ENCODE measurements at places on chromosomes 4 and X.

DNA sequence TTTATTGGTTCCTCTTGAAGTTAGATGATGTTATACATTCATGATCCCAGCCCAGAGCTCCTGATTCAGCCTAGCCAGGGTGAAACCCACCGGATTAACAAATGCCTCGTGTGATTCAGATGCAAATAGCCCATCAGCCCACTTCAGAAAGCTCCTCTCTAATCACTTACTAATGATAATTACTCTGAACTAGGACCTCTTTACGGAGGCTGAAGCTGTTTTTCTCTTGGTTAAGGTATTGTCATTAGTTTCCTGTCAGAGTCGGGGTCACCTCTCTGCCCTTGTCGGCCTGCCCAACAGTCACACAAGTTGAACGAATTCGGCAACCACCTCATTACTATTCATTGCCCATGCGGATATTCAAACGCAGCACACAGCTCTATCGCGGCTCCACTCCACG is 36.6 kb downstream of the ZFP42 start:
- no peak for DNase-seq

DNA sequence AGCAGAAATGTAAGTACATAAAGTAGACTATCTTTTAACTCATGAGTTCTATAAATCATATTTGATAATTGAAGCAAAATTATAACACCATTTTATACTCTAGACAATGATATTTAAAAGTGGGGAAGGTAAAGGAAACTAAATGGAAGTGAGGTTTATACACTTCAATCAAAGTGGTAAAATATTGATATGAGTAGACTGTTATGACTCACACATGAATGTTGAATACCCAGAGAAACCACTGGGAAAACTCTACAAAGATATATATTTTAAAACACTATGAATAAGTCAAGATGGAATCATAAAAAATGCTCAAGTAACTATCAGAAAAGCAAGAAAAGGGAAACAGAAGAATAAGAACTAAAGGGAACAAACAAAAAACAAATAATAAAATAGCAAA is 8.4 kb downstream of the VSIG1 start:
- DNase-seq, result no peak

DNA sequence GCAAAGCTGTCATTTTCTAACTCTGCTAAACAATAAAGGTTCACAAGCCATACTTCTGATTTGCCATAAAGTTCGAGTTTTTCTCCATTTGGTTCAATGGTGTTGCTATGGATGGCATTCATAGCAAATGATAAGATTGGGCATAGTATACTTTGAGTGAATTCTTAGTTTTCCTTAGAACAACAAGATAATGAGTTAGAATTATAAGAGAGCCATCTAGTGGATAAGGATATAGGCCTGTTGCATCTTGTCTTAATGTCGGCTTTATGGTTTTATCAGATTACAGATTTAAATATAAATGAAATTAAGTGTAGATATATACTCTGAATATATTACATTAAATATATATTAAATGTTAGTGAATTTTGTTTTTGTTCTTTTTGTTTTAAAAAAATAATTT is 644.6 kb downstream of the IL1RAPL1 start:
- no peak for DNase-seq

DNA sequence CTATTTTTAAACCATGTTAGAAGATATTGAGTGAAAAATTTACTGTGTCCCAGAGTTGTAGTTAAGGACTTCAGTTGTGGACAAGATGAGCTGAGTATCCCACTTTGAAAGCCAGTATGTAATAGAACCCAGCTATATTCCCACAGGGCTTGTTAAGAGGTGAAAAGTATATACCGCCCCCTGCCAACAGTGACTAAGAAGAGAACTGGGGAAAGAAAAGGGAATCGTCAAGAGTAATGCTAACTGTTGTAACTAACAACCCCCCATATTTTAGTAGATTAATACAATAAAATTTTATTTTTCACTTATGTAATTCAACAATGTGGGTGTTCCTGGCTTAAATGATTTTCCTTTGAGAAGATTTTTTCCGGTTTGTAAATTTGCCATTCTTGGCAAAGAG is 250.4 kb upstream of the GIMD1 start:
- DNase-seq, result no peak

DNA sequence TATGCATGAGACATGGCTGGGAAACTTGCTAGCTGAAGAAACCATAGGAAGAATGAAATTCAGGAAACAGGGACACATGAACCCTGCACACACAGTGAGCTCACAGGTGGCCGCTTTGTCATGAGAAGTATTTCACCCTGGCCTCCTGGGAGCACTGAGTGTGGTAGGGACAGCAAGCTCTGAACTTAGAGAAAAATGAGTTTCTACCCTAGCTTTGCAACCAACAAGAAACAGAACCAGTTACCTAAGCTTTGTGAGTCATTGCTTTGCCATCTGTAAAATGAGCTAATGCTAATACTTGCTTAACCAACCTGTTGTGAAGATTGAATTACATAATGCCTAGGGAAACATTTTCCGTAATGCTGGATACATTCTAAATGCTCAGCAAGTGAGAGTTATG is 206.6 kb upstream of the HS3ST1 start:
- no peak for DNase-seq

- DNase-seq, result no peak
These were observed 6.6 kb upstream of the MAGEB17 start for GRCh38 chrX:16160729-16161128.

DNA sequence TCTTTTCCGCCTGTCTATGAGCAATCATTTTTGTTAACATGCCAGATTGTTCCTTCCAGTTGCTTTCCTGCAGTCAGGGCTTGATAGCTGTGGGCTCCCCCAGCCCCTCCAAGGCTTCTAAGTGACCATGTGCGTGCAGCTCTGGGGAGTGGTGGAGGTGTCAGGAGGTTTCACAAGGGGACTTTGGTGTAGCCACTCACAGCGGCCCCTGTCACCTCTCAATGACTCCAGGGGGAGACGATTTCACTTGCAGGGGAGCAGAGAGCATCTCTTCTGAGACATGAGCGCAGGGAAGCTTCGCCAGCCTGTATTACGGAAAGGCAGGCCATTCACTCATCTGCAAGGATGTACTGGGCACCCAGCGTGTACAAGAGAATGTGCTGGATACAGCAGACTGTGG is 3.1 kb upstream of the GPR78 start:
- DNase-seq, result no peak

GRCh38 chr4:122928930-122929329 is 6.5 kb upstream of the NUDT6 start:
- DNase-seq, result no peak

- DNase-seq, result no peak
These were observed 1080.9 kb upstream of the IGFBP7 start for GRCh38 chr4:58191109-58191508.

- no peak for DNase-seq
These were observed 41.9 kb upstream of the PDLIM3 start for GRCh38 chr4:185576962-185577950.

GRCh38 chr4:1512738-1513660 is 106.8 kb upstream of the NKX1-1 start:
- no peak for DNase-seq

DNA sequence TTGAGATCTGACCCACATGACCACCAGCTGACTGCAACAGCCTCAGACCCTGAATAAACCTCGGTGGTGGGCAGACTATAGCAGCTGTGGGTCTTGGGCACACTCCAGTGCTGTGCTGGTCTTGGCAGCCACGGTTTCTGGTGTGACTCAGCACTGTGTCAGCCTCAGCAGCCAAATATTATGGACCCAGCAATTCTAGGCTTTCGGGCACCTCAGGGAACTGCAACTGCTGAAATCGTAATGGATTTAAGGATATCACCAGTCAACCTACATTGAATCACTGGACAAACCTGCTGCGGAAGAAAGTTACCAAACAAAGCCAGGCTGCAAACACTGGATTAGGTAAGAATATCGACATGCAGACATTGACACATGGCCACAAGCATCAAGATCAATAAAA is 10.5 kb upstream of the UBE2NL start:
- no peak for DNase-seq

DNA sequence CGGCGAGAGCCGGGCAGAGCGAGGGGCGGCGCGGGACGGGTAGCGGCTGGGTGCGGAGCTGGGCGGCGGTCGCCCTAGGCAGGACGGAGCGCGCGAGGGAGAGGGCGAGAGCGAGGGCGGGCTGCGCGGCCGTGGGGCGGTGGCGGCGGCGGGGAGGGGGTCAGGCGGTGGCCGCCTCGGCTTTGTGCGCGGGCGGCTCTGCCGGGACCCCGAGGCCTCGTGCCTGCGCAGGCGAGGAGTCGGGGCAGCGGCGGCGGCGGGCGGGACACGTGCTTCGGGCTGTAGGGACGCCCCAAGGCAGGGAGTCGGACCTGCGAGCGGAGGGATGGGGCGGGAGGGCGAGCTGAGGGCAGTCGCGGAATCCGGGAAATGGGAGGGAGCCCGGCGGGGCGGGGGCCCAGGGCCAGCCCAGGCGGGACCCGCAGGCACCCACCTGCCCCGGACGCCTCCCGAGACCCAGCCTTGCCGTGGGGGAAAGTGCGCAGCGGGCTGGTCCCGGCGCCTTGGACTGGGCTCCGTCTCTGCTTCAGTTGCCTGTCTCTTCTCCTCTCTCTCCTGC is 465 bp downstream of the BMPR1B start:
- no peak for DNase-seq

DNA sequence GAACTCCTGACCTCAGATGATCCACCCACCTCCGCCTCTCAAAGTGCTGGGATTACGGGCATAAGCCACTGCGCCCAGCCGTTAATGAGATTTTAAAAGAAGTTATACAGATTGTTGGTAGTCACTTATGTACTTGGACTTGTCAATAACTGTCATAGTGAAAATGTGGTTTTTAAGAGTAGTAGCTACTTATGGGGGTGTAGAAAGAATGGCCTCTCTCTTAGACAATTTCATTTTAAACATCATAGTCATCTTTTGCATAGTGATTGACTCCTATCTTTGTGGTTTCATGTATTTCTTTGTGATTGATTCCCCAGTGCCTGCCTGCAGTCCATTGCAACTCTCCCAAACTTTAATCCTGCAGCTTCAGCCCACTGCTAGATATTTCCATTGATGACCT is 17.4 kb downstream of the FAM199X start:
- DNase-seq, result no peak

DNA sequence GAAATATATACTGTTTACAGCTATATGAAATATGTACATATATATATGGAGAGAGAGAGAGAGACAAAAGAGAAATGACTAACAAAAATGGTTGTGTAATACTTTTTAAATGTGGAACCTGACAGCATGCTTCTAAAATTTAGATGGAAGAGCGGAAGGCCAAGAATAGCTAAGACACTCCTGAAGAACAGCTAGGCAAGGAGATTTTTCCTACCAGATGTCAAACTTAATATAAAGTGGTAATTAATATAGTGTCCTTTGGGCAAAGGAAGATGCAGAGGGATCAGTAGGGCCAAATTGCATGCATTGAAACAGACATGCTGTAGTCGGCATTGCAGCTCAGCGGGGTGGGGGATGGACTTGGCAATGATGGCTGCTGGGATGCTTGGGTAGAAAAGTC is 45.2 kb downstream of the ADD1 start:
- no peak for DNase-seq

DNA sequence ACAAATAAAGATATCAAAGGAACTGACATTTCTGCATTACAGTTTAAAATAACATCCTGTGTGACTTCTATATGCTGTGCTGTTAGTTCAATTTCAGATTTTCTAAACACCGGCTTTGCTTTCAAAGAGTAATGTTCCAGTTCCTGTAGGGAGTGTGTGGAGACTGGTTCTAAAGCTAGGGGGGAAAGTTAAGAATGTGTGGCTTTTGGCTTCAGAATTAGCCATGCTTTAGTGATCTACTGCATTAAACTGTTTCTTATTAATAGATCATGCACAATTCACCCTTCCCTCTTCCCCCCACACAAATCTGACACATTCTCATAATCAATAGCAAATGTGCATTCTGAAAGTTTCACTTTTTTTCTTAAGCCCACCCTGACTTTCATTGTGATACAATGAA is 32.0 kb upstream of the DKK2 start:
- DNase-seq, result no peak

DNA sequence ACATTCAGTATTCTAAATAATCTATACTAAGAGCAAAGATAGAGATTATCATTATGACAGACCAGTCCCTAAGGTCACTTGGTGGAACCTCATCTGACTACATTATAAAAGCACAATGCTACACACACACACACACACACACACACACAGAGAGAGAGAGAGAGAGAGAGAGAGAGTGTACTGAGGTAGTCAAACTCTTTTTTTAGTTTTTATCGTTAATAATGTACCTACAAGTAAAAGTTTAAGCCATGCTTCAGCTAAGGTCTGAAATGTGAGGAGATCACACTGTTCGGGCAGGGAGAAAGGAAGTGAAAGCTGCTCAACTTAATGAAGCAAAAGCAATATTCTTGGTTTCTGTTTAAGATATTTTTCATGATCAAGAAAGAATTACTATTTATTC is 75.8 kb upstream of the CCDC160 start:
- no peak for DNase-seq

DNA sequence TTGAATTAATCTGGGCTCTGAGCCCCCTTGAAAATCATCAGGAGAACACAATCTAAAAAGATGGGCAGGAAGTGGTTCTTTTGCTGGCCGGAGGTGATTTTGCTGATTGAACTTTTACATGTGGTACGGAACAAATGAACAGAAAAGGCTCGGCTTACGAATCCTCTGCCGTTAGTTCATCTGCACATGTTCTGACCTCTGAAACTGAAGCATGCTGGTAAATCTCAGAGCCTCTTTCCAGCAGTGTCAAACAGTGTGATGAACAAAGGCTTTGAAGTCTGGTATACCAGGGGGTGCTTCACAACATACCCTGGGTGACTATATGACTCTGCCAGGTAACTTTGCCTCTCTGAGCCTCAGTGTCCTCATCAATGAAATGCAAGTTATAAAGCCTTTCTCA is 194.2 kb upstream of the C1QTNF7 start:
- no peak for DNase-seq

DNA sequence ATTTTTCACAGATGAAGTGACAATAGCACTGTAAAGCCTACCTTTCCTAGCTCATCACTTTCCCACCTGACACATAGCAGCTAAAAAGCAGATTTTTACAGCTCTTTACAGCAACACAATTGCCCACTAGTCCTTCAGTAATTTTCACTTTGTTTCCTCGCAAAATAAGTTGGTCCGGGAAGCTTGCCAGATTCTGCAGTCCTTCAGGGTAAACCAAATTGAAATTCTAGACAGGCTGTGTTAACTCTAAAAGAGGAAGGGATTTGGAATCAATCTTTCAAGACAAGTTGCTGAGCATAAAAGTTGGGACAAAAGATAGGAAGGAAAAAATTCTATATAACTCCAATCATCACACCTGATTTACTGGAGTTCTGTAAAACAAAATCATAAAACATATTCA is 8.7 kb downstream of the C1QTNF7 start:
- no peak for DNase-seq

- DNase-seq, result peak; percentile 33
These were observed at the start of gene LONRF3 for GRCh38 chrX:118974088-118974907. Gene LONRF3, plus strand, starts transcription at chrX:118974618. Its CDS starts 163 bp downstream, at chrX:118974781.

Data from stimulated activated CD8-positive, alpha-beta memory T cell treated with anti-CD3 and anti-CD28 coated beads, Interleukin-12 subunit alpha, Interleukin-12 subunit beta, amount 100 ng/mL, for 4 hours (primary cell).